ENCODE measurements at places on chromosomes 5 and 9. TPM values are rescaled to one million over a fixed set of nuclear protein-coding genes. Genes with fewer than 3 reads are reported as not detected.

DNA sequence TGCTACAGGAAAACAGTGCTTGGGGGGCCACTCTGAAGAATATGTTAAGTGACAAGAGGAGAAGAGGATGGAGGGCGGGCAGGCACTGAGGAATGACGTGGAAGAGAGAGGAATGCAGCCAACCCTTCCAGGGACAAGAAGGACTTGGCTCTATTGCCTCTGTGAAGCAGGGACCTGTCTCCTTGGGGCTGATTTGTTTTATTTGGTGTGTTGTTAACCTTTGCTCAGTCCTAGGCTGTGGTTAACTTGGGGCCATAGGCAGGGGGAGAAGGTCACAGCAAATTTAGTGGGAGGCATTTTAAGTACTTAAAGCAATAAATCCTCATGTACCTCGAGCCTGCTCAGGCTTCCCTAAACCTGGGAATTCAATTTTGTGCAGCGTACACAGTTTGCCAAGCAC, 39.9 kb downstream of the KIF4B start:
- DNase-seq: no peak

SLC34A1 gene
- 0.16 TPM for total RNA-seq

GRCh38 chr5:172583931-172584511, 57.0 kb upstream of the NEURL1B start:
- no peak for DNase-seq

DNA sequence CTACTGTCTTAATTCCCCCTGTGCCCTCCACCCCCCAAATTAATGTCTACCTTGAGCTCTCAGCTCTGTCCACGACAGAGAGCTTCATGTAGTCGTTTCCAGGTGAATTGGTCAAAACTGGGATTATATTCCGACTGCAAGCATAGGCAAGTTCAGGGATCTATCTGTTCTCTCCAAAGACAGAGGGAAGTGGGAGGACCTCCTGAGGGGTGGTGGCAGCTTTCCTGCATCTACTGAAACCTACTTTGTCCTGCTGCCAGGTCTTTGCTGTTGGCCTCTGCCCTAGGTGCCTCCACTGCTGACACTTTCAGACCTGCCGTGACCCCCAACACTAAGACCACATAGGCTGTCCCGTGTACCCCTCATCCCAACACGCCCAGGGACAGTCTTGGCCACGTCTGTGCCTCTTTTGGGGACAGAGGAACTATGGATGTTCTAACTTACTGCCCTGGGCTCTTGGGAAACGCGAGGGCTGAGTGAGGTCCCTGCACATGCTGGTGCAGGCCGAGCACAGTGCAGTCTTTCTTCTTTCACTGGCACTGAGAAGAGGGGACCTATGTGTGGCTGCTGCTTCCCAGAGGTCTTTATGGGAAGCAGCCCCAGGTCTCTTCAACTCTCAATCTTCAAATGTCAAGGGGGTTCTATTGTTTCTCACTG, 125.6 kb downstream of the NTRK2 start:
- no peak for DNase-seq

DNA sequence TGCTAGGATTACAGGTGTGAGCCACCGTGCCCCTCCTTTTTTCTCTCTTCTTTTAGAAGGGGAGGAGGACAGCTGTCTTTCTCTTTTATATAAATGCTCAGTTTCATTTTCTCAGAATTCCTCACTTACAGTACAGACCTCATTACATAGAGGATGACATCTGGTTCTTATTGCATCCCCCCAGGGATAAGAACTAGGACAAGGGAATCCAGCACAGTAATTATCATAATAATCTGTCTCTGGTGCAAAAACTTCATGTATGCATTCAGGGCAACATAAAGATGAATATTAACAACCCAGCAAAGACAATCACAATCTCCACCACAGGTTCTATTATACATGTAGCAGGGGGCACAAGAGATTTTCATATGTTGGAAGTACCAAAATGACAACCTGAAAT, 5.1 kb downstream of the SPZ1 start:
- no peak for DNase-seq

- no peak for DNase-seq
Observed at GRCh38 chr9:103942651-103943050, 151.5 kb upstream of the SMC2 start.

- DNase-seq: no peak
Observed at GRCh38 chr5:119131530-119132304, 60.8 kb downstream of the DMXL1 start.

TAF1L gene
- not detected for total RNA-seq

GRCh38 chr9:21815643-21816042, 13.2 kb downstream of the MTAP start:
- DNase-seq: no peak

CCDC171 gene
- 7.2 TPM for total RNA-seq

RGS7BP gene
- 0.39 TPM for total RNA-seq

GRCh38 chr5:33531824-33532223, 91.1 kb downstream of the TARS1 start:
- DNase-seq: no peak

NR2F1 gene
- 411 TPM for total RNA-seq

DNA sequence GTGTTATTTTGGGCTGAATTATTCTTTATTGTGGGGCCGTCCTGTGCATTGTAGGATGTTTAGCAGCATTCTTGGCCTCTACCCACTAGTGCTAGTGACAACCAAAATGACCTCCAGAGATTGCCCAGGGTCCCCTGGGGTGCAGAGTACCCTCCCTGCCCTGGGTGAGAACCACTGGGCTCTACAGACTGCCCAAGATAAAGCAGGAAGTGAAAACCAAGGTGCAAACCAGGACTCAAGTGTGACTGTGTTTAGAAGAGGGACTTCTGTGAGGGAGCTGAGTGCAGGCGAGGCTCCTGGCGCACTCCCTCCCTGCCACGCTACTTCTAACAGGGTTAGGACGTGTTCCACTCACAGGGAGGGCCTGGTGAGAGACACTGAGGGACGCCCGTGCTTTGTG, 41.6 kb downstream of the USP20 start:
- DNase-seq: no peak

GRCh38 chr5:50724-51499, 41.1 kb upstream of the PLEKHG4B start:
- DNase-seq: no peak

DNA sequence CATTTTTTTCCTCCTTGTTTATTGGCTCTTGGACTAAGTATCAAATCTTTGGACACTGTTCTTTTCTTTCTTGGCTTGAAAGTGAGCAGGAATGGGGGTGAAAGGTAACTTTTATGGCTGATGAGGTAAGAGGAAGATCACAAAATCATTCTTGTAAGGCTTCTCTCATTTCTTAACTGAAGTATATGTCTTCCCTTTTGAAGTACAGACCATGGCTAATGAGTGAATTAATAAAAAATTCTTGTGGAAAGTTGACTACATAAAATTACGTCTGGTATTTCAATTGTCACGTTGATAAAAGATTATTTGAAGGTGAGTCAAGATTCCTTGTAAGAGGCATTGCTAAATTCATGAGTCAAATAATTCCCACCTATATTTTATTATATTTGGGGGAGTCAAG, 25.1 kb downstream of the VCAN start:
- no peak for DNase-seq

DNA sequence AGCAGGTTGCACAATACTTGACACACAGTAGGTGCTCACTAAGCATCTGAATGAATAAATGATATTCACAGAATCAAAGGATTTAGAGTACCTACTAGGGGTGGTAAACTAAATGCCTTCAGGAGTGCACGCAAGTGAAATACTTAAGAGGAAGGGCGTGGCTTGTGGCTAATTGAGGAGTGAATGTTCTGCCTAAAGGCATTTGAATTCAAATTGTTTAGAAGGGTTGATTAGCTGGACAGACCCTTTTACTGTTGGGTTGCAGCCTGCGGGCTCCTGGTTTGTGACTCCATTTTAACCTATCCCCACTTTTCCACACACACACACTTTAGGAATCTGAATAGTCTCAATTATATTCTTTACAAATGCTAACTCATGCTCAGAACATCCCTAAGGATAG, 63.1 kb downstream of the PPP2R2B start:
- no peak for DNase-seq

OR1Q1 gene
- not detected for total RNA-seq

- DNase-seq: no peak
Observed at GRCh38 chr5:133760532-133760931, 148.2 kb upstream of the FSTL4 start.

WNT8A gene
- not detected for total RNA-seq

TMC1 gene
- 0.33 TPM for total RNA-seq

SLC4A9 gene
- not detected for total RNA-seq

DNA sequence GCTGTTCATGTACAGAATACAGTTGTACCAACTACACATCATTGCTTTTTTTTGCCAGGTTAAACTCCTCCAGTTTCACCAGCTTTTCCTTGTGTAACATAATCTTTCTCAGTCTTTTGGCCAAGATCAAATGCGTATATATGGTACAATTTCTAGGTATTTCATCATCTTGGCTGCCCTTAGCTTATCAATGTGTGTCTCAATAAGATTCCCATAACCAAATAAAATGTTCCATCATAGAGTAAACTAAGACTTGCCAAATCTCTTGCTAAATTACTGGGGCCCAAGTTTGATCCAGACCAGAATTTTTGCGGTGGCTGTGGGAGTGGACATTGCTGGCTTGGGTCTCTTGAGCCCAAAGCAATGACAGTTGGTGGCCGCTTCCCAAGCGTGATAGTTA, 24.3 kb upstream of the ERBIN start:
- DNase-seq: no peak

DNA sequence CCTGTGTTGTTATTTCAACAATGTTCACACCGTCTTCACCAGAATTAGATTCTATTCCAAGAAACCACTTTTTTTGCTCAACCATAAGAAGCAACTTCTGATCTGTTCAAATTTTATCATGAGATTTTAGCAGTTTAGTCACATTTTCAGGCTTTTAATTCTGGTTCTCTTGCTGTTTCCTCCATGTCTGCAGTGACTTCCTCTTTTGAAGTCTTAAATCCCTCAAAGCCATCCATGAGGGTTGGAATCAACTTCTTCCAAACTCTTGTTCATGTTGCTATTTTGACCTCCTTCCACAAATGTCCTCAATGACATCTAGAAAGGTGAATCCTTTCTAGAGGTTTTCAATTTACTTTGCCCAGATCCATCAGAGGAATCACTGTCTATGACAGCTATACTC, 25.7 kb upstream of the ENTREP1 start:
- no peak for DNase-seq

LCN15 gene
- total RNA-seq: not detected

- DNase-seq: no peak
Observed at GRCh38 chr9:211036-211435, 3.6 kb upstream of the DOCK8 start.

C9orf78 gene
- total RNA-seq: 34.6 TPM

FKTN gene
- 18.3 TPM for total RNA-seq

CTXN3 gene
- not detected for total RNA-seq

DBH gene
- total RNA-seq: 0.59 TPM

DNA sequence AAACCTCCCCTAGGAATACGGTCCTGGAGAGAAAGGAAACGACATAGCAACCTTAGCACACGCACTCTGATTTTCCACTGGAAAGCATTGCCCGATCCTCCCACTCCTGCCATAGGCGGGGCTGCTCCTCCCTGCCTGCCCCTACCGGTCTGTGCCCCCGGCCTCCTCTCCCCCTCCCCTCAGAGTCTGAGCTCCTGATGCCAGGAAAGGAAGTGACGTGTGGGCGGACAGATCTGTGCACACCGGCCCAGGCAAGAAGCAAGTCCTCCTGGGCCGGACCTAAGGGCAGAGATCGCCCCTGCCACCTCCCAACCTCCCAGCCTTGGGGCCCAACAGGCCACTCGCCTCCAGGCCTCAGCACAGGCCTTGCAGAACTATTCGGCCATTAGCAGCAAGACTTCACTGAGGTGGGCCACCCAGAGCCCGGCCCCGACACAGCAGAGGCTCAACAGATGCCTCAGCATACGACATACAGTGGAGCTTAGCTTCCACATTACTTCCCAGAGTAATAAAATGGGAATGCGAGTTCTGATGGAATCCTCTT, 7.2 kb downstream of the NINJ1 start:
- no peak for DNase-seq

- DNase-seq: no peak
Observed at GRCh38 chr5:118863345-118863744, 125.0 kb downstream of the DTWD2 start.

- no peak for DNase-seq
Observed at GRCh38 chr5:111628901-111629300, 116.6 kb upstream of the STARD4 start.

GRCh38 chr5:16933337-16933736, 2.8 kb downstream of the MYO10 start:
- DNase-seq: no peak

GRCh38 chr5:53879708-53880323, 319.4 kb downstream of the NDUFS4 start:
- DNase-seq: no peak

DNA sequence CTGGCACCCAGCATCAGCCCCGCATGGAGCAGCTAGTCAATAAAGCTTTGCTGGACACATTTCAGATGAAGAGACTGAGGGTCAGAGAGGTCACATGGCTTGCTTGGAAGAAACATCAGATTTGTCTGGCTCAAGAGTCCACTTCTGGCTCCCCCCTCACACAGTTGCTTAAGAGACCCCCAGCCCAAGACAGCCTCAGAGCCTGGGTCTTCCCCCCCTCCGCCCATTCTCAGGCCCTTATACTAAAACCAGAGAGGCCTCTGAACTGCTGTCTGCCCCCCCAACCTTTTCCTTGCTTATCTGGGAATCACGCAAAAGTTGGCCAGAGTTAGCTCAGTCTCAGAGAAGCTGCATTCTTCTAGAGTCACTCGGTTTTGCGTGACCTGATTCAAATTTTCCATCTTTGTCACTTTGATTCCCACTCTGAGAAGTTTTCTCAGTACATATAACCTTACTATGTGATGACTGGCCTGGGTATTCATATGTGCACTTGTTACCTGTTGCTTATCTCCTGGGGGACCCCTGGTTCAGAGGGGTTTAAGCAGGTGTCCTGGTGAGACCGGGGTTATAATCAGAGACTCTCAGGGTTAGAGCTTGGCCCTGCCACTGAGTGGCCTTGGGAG, 145.4 kb upstream of the IER5L start:
- DNase-seq: no peak

ZNF300 gene
- 12.4 TPM for total RNA-seq

DNA sequence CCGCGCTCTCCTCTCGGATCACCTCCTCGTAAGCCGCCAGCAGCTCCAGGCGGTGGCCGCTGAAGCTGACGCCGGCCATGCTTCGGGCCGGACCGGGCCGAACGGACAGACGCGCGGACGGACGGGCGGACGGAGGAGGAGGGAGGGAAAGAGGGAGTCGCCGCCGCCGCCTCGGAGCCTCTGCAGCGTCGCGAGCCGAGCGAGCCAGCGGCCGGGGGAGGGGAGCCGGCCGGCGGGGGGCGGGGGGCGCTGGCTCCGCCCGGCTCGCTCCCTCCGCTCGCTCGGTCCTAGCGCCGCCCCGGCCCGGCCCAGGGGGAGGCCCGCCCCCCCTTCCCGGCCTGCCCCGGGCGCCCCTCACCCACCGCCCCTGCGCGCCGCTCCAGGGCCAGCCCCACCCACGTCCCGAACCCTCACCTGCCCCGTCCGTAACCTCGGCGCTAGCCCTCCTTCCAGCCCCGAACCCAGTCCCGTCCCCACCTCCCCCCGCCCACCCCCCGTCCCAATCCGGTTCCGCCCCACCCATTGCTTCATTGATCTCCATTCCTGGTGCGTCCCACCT, at the start of gene DBN1:
DBN1 (minus strand) TSS at position 192 of the 559 bp plus-strand sequence; CDS start at position 79, 113 bp downstream.
- DNase-seq: no peak

TRAF1 gene
- total RNA-seq: 3.8 TPM

Data from neural crest cell (in vitro differentiated cells).